ENCODE measurements at places on chromosomes 5 and 9. TPM values are rescaled to one million over a fixed set of nuclear protein-coding genes. Genes with fewer than 3 reads are reported as not detected.
A peak's percentile ranks its signal among the peaks of the same experiment; 100 is the strongest.

Gene CCDC183
- 0.54 TPM for polyA plus RNA-seq

Gene CSF1R
- 242 TPM for polyA plus RNA-seq

Gene F2RL1
- 11.4 TPM for polyA plus RNA-seq

Gene ITGA1
- 0.79 TPM for polyA plus RNA-seq

GRCh38 chr9:129013674-129014073, 14.5 kb downstream of the SH3GLB2 start:
- DNase-seq, result no peak

- no peak for DNase-seq
Observed at GRCh38 chr5:60843386-60843935, 608 bp downstream of the ELOVL7 start.

DNA sequence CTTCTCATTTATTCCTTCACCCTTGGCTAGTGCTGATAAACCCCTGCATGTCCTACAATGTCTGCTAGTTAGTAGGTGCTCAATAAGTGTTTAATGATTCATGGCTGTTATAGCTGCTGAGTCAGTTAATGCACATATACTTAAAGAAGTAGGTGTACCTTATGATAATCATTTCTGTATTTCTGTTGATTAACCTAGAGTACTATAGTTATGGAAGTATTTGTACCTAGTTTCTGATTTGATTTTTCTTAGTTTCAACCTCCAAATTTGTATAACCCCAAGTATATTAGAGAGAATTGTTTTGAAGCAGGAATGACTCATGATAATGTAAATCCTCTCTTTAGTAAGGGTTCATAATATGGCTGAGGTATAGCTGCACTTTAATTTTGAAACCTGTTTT, 8.9 kb downstream of the SMAD5 start:
- no peak for DNase-seq

GRCh38 chr9:93126151-93126781, 7.8 kb downstream of the NINJ1 start:
- DNase-seq, result no peak

- DNase-seq, result no peak
Observed at GRCh38 chr5:151218177-151218576, 5.7 kb downstream of the CCDC69 start.

DNA sequence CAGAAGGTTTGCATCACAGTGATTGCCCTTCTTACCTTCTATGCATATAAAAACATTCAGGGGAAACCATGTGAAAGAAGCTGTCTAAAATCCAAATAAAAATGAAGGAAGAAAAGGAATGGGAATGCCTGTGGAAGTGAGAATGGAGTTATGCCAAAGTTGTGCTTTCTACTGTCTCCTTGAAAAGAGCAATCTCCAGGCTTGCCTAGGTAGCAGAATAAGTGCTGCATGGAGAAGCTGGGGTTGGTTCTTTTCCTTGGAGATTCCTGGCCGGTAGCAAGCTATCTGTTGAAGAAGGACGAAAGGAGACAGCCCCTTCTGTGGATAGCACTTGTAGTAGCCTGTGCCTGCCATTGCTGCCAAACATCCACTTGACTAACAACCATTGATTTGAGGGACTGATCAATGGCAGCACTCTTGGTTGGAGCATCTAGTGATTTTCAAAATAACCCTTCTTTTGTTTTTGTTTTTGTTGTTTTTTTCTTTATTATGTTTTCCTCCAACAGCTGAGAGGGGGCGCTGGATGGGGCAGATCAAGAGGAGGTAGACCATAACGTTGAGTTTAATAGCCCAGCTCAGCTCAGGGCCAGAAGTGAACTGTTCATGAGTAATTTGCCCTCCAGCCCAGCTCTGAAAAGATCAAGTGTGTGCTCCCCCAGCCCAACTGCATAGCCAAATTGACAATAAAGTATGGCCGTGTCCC, 1.6 kb downstream of the PLCXD3 start:
- no peak for DNase-seq

- DNase-seq, result no peak
Observed at GRCh38 chr9:134655101-134655500, 13.5 kb downstream of the COL5A1 start.

DNA sequence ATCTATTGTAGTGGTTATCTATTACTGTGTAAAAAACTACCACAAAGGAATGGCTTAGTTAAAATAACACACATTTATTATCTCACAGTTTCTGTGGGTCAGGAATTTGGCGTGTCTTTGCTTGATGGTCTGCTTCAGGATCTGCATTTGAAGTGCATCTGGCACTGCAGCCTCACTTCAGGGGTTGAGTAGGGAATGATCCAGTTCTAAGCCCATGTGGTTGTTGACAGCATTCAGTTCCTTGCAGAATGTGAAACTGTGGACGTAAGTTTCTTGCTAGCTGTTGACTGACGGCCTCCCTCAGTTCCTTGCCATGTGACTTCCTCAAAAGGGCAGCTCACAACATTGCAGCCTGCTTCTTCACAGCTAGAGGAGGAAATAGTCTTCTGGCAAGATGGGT, 2.1 kb upstream of the OGN start:
- DNase-seq, result peak; percentile 54

GRCh38 chr5:38660194-38660668, 103.8 kb upstream of the LIFR start:
- DNase-seq, result no peak

- no peak for DNase-seq
Observed at GRCh38 chr9:129841071-129841470, 5.8 kb downstream of the USP20 start.

DNA sequence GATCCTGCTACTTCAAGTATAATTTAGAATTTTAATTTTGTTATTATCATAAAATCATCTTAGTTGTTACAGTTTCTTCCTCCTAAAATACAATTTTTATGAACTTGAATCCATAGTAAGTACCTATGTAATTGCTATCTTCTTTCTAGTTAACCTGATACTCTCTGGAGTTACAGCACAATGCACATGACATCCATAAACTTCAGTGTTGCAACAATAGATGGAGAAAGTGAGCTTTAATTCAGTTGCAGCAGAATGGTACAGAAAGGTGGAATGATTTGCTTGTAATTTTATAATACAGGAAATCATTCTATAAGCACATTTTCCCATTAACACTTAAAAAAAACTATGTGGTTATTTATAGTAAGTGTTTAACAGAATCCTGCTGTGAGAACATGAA, 372.0 kb downstream of the CDH9 start:
- DNase-seq, result no peak

DNA sequence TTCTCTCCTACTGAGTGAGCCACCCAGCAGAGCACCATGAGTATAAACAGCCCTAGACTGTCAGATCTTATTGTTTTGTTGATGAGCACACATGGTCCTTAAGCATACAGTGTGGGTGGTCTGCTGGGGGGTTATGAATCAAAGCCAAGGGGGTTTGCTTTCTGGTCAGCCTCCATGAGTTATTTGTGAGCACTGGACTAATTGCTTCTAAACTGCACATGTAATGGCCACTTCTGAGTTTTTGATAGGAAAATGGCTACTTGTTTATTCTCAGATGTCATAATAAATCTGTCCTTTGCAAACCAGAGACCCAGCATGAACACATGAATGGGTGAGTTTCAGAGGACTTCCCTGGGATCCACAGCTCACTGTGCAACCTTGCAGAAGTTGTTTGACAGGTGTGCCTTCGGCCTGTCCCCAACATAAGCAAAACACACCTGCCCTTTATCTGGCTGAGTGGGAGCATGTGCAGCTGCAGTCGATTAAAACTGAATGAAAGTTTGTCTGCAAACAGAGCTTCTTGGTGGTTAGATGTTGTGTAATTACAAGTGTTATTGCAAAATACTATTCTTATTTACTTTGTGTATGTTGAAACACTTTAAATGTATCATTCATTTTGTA, 35.9 kb downstream of the MAMDC2 start:
- peak; percentile 66 for DNase-seq

DNA sequence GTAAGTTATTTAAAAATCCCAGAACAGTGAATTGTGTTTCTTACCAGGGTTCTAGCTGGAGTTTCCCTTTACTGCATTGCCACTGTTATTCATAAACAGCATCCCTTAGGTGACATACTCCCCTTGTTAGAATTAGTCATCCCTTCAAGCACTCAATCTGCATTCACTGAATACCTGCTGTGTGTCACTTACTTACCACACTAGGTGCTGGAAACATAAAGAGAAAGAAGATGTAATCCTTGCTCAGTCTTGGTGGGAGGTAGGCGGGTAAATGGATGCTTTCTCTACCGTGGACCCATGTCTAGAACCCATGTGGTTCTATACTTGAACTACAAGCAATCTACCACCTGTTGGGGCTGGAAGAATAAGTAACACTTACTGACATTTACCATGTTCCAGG, 371.6 kb downstream of the KDM4C start:
- DNase-seq, result no peak

- DNase-seq, result no peak
Observed at GRCh38 chr5:127608077-127608660, 40.7 kb upstream of the CTXN3 start.

DNA sequence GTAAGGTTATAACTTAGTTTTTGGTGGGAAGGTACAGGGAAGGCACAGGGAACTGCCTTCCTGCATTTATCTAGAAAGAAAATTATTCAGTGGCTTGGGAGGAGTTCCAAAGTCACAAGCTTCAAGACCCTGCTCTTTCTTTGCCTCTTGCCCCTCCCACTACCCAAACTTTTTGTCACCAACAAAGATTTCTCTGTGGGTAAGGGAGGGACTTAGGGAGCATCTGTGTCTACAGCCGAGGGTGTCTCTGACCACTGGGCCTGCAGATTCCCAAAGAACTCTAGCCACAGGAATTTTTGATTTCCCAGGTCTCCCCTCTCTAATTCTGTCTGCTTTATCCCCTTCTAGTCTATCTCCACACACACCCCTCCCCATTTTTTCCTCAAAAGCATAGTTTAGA, 2.1 kb downstream of the ECSCR start:
- DNase-seq, result no peak

GRCh38 chr5:33850100-33850594, 41.6 kb downstream of the ADAMTS12 start:
- DNase-seq, result no peak

GRCh38 chr9:114244570-114244969, 78.3 kb upstream of the ORM1 start:
- DNase-seq, result no peak

DNA sequence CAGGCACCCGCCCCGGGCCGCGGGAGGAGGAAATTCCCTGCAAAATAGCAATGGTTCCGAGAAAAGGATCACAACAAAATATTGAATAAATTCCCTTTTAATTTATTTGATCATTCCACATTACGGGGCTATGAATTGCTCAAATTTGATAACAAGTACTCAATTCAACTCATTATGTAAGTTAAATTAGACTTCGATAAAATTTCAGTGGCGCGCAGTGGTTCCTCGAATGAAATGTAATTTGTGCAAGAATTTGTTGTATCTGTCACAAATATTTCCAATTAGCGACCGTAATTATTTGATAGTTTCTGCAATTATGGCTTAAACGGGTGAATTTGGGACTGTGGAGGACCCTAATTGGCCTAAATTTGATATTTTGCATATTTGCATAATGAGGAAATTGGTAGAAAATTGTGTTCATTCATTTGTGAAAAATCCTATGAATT, 76.0 kb upstream of the TBCA start:
- no peak for DNase-seq

- no peak for DNase-seq
Observed at GRCh38 chr5:178207917-178208280, 3.6 kb downstream of the HNRNPAB start.

- no peak for DNase-seq
Observed at GRCh38 chr9:38141746-38142591, 72.9 kb upstream of the SHB start.

DNA sequence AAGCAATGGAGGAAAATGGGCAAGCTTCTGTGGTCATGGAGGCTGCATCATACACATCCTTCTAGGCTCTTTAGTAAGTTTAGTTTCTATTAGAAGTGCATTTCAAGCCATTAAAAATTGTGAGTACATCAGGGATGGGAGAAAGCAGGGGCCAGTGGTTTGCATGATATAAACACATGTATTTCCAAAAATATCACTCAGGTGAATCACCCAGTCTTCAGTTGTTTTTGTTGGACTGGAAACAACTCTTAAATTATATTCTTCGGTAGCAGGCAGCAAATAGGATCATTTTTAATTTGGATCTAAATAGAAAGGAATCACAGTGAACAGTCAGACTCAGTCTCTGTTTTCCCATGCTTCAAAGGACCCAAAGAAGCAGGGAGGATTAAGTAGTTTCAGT, 657.9 kb downstream of the TLR4 start:
- DNase-seq, result no peak

DNA sequence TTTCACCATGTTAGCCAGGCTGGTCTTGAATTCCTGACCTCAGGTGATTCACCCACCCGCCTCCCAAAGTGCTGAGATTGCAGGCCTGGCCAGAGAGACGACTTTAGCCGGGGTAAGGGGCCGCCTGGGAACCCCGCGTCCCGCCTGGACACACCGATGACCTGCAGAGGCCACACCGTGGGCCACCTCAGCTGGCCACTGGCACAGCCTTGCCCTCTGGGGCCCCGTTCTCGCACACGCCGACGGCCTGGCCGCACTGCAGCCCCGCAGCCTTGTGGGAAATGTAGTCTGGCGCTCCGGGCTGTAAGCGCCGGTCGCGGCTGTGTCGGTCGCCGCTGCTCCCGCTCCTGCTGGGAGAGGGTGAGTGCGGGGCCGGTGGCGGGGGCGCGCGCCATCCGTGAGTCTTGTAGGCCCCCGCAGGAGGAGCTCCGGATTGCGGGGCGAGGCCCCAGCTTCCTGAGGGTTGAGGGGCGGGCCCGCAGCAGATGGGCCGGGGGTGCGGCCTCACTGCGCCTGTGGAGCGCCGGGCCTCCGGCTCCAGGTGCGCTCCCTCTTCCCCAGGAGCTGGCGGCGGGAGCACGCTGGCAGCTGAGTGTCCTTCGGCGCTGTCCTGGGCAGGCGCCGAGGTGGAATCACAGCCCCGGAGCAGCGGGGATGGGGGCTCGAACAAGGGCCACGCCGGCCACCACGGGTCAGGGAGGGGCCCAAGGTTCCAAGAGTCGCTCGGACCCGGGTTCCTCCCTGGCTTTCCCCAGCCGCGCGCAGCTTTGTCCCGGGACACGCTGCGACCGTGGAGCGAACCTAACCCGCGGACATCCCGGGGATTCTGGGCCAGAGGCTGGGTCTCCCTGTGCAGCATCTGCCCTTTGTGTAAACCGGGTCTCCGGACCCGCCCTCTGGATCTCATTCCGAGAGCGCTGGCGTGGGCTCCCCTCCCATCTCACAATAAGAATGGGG, at the start of gene ZFP2:
ZFP2 (plus strand) TSS at position 299 of the 957 bp plus-strand sequence. CDS start 35,401 bp downstream, outside the sequence.
- DNase-seq, result peak; percentile 1

DNA sequence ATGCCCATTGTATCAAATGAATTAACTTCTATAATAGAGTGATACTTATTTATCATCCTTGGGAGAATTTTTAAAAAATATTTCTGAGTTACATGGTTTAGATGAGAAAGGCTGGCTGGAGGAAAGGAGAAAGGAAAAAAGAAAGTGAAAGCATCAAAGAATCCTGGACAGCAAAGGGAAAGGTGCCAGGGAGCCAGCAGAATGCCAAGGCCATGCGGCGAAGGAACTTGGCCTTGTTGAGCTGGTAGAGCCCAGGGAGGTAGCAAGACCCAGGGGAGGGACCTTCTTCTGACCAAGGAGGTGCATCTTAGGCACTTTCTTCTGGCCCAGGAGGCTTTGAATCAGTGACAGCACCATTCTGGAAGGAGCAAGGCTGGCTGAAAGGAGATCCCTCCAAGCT, 240.5 kb downstream of the ENC1 start:
- no peak for DNase-seq

GRCh38 chr5:80487829-80488721, at the start of gene FAM151B:
Gene FAM151B (plus strand): TSS chr5:80488100. CDS start chr5:80488124, 24 bp downstream.
- peak; percentile 79 for DNase-seq

All from CD14-positive monocyte (primary cell).